Stimulated activated CD4-positive, alpha-beta T cell treated with anti-CD3 and anti-CD28 coated beads, TNF-alpha, amount 100 ng/mL, for 24 hours (primary cell): ENCODE measurements at places on chromosomes 4 and X.
A peak's percentile ranks its signal among the peaks of the same experiment; 100 is the strongest.

DNA sequence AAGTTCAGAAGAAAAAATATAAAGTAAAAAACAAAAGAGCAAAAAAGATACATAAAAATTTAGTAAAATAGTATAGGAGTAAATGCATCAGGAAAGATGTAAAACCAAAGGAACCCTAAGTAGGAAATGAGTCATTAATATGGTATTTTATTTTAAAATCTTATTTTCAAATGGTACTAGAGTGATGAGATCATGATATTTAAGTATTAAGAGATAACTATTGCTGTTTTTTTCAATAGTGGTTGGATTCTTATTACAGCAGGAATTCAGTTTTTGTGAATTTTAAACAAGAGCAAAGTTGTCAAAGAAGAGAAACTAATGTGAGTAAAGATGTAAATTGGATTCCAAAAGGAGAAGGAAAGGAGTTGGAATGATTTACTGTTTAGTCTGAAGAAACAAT is 20.0 kb downstream of the EMCN start:
- no peak for DNase-seq

GRCh38 chr4:147463065-147463464 is 17.8 kb upstream of the EDNRA start:
- DNase-seq = no peak

GRCh38 chr4:60368986-60369385 is 831.1 kb upstream of the ADGRL3 start:
- DNase-seq = no peak

GRCh38 chr4:6701371-6701770 is 7.7 kb downstream of the S100P start:
- no peak for DNase-seq

- no peak for DNase-seq
Observed at GRCh38 chr4:107893171-107894137, 37.9 kb upstream of the CYP2U1 start.

- no peak for DNase-seq
Observed at GRCh38 chr4:133147921-133148689, 989 bp upstream of the PCDH10 start.

DNA sequence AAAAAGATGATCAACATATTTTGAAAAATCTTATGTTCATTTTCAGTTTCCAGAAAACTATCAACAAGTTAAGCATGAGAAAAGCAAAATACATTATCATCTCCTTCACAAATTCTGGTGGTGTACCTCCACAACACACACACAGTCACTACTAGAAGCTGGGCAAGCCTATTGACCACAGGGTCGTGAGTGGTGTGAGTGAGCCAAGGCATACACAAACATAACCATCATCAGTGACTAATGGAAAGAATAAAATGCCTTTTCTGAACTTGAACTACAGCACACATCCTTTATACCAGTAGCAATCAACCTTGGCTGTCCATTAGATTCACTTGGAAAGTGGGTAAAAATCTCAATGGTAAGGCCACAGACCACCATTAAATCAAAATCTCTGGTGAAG is 180.2 kb downstream of the FAM47B start:
- no peak for DNase-seq

DNA sequence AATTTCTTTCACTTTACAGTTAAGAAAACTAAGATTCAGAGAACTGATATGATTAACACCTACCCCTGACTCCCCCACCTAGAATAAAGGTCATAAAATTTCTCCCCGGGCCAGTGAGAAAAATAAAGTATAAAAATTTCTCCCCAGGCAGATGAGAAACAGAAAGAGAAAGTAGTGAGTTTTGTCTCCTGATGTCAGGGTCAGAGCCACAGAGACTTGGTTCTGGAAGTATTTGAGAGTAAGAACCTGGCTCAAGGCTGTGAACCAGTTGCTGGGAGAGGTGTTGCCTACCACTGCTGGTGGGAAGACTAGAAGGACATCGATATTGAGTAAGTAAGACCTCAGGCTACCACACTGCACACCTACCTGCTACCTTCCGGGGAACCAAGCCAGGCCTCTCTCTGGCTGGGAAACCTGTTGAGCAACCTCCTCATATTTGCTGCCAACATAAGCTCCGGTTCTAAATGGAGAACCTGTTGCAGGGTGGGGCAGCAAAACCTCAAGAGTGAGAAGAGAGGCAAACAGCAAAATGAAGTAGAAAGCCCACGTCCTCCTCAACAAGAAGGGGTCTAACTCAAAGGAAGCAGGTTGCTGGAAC is 104.2 kb upstream of the PUDP start:
- no peak for DNase-seq

GRCh38 chrX:148938348-148938747 is 437.9 kb downstream of the AFF2 start:
- no peak for DNase-seq

GRCh38 chr4:53804719-53805118 is 213.4 kb upstream of the LNX1 start:
- no peak for DNase-seq

GRCh38 chr4:15400981-15401671 is 26.7 kb upstream of the C1QTNF7 start:
- DNase-seq = peak; percentile 19

GRCh38 chrX:108138814-108139702 is 47.5 kb downstream of the ATG4A start:
- DNase-seq = no peak

DNA sequence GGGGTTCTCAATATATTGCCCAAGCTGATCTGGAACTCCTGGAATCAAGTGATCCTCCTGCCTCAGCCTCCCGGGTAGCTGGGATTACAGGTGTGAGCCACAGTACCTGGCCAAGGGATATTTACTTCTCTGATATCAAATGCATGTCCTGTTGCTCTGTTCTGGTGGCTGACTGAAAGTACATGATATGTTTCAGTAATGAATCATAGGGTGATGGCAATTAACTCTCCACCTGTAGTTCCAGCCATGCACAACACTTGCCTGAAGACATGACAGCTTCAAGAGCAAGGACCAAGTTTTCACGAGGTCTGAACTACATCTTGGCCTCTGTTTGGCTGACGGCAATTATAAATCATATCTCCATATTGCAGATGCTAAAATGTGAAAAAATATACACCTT is 9.1 kb downstream of the ZCCHC4 start:
- DNase-seq = no peak

- no peak for DNase-seq
Observed at GRCh38 chr4:21699446-21699845, 249.1 kb downstream of the KCNIP4 start.

- DNase-seq = no peak
Observed at GRCh38 chrX:17435476-17435875, 60.5 kb downstream of the NHS start.

- DNase-seq = no peak
Observed at GRCh38 chr4:36341936-36342335, 60.5 kb downstream of the DTHD1 start.

- DNase-seq = no peak
Observed at GRCh38 chr4:189124149-189124758, 816.4 kb upstream of the FRG1 start.

DNA sequence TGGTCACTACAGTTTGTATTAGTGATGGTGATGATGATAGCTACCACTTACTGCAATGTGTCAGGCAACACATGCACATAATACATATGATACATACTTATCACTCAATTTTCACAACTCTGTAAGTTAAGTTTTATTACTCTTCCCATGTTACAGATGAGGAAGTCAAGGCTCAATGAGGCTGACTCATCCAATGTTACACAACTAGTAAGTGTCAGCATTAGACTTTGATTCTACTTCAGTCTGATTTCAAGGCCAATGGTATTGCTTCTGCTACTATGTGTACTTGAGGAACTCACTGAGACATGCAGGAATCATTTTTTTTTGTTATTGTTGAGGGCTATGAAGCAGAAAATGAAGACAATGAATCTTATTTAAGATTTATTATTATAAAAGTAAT is 96.4 kb upstream of the TRPC5OS start:
- no peak for DNase-seq

DNA sequence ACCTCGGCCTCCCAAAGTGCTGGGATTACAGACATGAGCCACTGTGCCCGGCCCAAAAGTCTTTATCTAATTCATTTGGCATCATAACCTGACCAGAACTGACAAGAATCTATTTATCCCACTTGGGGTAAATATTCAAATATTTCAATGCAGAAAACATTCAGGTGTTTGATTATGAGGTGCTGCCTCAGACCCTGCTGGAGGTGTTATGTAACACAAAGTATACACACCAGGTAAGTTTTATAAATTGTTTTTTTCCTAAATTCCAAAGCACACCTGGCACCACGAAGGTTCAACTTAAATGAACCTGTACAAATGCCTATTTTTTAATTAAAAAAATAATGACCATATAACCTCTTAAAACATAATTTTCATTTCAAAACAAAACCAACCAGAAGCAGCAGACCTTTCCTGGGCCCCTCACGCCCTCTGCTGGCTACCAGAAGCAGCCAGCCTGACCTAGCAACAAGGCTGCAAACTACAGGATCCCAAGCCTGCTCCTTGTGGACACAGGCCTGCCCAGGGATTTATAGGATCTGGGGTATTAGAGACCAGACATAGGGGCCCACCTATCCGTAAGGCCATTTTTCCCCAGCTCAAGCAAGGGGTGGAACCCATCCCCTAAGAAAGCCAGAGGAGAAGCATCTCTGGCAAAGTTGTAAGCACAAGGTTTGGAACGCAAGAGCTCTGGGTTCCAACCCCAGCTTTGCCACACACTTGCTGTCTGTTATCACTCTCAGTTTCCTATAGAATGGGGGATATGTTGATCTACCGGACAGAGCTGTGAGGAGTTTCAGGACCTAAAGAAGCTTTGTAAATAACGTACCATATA is 11.7 kb downstream of the OTUD5 start:
- DNase-seq = no peak

DNA sequence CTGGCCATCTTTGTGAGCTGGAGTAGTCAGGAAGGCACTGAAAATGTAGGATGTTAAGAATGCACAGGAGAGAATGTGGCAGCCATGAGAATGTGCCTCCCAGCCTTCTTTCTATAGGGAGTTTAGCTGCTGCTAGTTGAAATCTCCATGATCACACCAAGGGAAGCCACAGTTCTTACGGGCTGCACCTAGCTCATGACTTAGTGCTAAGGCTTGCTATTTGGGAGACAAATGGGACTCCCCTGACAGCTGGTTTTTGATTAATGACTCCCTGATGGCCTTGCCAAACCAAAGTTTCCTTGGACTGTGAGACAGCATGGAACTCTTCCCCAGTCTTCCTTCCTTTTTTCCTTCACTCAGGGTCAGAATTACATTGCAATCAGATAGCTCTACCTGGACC is 9.2 kb downstream of the CTSO start:
- DNase-seq = no peak

DNA sequence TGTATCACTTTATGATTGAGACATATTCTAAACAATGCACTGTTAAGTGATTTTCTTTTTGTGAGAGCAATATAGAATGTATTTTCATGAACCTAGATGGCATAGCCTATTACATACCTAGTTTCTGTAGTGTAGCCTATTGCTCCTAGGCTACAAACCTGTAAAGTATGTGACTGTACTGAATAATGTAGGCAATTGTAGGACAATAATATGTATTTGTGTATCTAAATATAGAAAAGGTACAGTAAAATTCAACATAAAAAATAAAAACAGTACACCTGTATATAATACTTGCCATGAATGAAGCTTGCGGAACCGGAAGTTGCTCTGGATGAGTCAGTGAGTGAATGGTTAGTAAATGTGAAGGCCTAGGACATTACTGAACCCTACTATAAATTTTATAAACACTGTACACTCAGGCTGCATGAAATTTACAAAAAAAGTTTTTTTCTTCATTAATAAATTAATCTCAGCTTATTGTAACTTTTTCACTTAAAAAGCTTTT is 106.7 kb downstream of the VSIG4 start:
- no peak for DNase-seq

- DNase-seq = no peak
Observed at GRCh38 chrX:101260435-101260834, 30.7 kb downstream of the TAF7L start.

GRCh38 chr4:151822331-151822730 is 61.5 kb upstream of the GATB start:
- DNase-seq = no peak

DNA sequence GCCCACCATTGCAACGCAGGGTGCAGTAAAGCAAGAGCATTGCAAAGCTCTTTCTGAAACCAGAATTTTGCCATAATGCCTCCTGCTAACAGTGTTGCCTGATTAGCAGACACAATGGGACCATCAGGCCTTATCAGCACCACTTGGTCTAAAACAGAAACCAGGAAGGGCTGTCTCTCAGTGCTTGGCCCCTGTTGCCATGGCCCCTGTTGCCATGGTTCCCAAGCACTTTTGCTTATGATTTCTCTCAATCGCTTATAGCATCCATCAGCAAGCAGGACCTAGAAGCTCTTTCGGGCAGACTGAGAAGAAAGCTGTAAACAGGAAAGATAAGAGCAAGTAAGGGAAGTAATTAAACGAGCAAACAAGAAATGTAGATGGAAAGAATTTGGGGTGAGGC is 36.8 kb downstream of the RTL5 start:
- DNase-seq = peak; percentile 27

DNA sequence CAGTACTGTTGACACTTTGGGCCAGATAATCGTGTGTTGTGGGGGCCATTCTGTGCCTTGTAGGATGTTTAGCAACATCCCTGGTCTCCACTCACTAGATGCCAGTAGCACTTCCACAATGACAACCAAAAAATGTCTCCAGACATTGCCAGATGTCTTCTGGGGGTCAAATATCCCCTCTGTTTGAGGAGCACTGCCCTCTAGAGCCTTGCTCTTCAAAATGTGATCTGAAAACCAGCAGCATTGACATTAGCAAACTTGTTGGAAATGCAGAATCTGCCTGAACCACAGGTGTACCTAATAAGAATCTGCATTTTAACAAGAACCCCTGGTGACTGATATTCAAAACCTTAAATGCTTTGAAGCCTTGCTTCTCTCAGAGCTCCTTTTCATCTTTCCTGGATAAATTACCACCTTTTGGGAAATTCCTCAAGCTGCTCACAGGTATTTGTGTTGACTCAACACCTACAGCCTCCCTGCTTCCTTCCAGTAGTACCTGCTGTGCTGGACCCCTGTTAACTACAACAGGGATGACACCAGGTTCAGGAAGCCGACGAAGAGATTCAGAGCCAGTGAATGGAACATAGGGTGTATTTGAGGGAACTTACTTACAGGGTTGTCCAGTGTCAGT is 459.0 kb upstream of the NR3C2 start:
- DNase-seq = no peak

- no peak for DNase-seq
Observed at GRCh38 chr4:53582194-53582593, 9.1 kb downstream of the LNX1 start.

- DNase-seq = no peak
Observed at GRCh38 chrX:24858004-24858746, 157.6 kb downstream of the ARX start.

GRCh38 chr4:7676398-7676922 is 241.7 kb upstream of the PSAPL1 start:
- no peak for DNase-seq

- DNase-seq = peak; percentile 50
Observed at GRCh38 chr4:52545099-52546069, 113.7 kb downstream of the USP46 start.
